ENCODE measurements at places on chromosomes 7 and 10.
A peak's percentile ranks its signal among the peaks of the same experiment; 100 is the strongest.

DNA sequence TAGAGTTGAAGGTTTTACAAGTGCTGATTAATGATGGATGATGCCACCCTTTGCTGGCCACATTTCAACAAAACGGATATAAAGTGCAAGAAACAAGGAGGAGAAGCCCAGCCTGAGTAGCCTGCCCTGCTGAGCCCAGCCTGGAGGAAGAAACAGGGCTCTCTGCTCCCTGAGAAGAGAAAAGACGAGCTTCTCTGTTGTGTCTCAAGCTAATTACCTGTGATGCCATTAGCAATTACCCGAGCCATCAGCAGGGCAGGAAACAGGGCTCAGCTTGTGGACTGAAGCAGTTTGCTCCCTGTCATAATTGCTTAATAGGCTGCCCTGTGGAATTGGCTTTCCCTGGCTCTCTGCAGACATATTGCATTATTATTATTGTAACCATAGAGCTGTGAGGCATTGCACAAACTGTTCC lies 709.3 kb upstream of the AUTS2 start:
- no peak for DNase-seq

- DNase-seq = no peak
Measured at GRCh38 chr7:79872176-79872575, 262.5 kb upstream of the GNAI1 start.

DNA sequence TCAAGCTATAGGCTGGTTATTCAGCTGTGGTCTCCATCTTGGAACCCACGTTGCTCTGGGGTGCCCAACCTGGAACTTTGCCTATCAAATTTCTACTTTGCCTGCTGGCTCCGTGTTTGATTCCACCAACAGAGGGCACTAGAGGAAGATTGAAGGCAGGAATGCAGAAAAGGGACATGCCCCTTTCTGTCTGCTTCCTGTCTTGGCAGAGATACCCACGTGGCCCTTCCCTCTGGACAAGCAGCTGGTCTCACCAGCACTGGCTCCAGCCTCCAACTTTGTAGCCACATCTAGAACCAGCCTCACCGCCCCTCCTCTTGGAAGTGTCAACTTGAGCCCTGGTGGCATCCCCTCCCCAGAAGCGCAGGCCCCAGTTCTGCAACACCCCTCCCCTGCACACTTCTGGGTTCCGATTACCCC lies 52.1 kb upstream of the ZNF438 start:
- peak; percentile 51 for DNase-seq

DNA sequence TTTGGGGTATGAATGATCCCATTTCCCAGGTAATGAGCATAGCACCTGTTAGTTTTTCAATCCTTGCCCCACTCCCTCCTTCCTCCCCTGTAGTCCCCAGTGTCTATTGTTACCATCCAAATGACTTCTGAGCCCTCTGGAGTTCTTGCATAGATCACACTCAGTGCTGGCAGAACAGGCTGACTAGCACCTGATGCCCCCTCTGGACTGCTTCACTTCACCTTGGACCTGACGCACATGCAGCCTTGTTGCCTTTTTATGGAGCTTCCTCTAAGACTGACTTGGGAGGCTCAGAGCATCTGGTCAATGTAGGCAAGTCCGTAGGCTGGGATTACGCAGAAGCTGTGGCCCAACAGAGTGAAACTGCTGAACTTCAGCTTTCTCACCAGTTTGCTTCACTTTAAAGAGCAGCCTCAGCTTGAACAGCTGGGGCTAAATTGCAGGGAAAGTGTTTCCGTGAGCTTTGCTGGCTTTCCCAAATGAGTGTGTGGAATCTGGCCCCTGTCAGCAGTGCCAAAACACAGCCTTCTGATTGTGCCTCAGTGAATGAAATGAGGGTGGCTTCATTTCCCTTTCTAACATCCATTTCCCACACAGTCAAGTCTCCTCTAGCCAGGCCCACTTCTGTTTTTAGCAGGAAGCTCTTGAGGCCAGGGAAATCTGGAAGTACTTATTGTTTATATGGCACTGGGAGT lies 48.5 kb downstream of the NXPH1 start:
- DNase-seq = no peak

DNA sequence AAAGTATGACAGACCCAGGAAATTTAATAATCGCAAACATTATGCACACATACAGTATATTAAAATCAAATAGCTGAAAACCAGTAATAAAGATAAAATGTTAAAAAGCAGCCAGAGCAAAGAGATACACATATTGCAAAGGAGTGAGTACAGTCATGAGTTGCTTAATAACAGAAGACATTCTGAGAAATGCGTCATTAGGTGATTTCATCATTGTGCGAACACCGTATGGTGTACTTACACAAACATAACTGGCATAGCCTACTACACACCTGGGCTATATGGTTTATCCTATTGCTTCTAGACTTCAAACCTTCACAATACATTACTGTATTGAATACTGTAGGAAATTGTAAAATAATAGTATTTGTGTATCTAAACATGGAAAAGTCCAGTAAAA lies 367.6 kb downstream of the NXPH1 start:
- no peak for DNase-seq

DNA sequence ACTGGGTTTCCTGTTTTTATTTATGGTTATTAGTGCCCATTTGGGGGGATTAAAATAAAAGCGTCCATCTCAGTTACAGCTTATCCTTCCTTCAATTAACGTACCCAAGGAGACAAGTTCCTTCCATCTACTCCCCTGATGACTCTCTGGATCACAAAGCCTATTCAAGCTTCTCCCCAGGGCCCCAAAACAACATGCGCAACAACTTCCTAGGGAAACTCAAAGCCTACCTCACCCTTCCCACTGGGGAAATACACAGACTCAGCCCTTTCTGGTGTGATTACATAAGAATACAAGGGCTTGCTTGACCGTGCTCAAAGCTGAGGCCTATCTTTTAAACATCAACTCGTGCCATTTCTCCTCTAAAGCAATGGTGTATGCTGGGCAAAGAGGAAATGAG lies 112.4 kb downstream of the CDK6 start:
- no peak for DNase-seq

GRCh38 chr7:66140924-66141323 lies 26.3 kb downstream of the CRCP start:
- DNase-seq = no peak

All from NCI-H1092 treated with DMSO at 0.1 percent for 48 hours (cell line).